ENCODE measurements at places on chromosomes 5 and 9. TPM values are rescaled to one million over a fixed set of nuclear protein-coding genes. Genes with fewer than 3 reads are reported as not detected.

Gene SLC28A3
- 2.0 TPM for total RNA-seq

Gene SYNPO
- not detected for total RNA-seq

Gene HNRNPK
- total RNA-seq, result 405 TPM

Gene SYK
- 0.33 TPM for total RNA-seq

Gene ANKRD33B
- total RNA-seq, result 3.0 TPM

Gene PCDHGC4
- total RNA-seq, result 0.54 TPM

Gene POC5
- total RNA-seq, result 6.6 TPM

Gene GIN1
- total RNA-seq, result 5.2 TPM

Gene NTRK2
- total RNA-seq, result 0.87 TPM

Gene SGCD
- under 0.01 TPM for total RNA-seq

Gene PCSK1
- 0.39 TPM for total RNA-seq

Gene PTPN3
- total RNA-seq, result 47.1 TPM

Gene CCNB1
- 28.7 TPM for total RNA-seq

Data from placental epithelial cell (primary cell).